ENCODE measurements at places on chromosomes 12 and 14. TPM values are rescaled to one million over a fixed set of nuclear protein-coding genes. Genes with fewer than 3 reads are reported as not detected.

- no peaks in the 10 kb centered on the region for H3K27me3 ChIP-seq
- H3K27ac ChIP-seq, result no peak overlapping the region
- no peak overlapping the region for H3K4me3 ChIP-seq
Measured at GRCh38 chr12:94269316-94269999, 121.1 kb downstream of the PLXNC1 start.

GRCh38 chr14:87306409-87307168, 686.4 kb downstream of the GALC start:
- DNase-seq, result no peak
- H3K4me1 ChIP-seq, result peaks cover 55% of the 10 kb centered on the region
- H3K36me3 ChIP-seq, result peaks cover 23% of the 10 kb centered on the region
- no peak overlapping the region for H3K4me3 ChIP-seq
- no peaks in the 10 kb centered on the region for H3K27me3 ChIP-seq
- H3K27ac ChIP-seq, result no peak overlapping the region

GRCh38 chr14:74888164-74889158, 6.7 kb downstream of the DLST start:
- H3K4me1 ChIP-seq, result peaks cover 53% of the 10 kb centered on the region
- H3K4me3 ChIP-seq, result no peak overlapping the region
- H3K27me3 ChIP-seq, result no peaks in the 10 kb centered on the region
- H3K27ac ChIP-seq, result no peak overlapping the region
- no peak for DNase-seq

DNA sequence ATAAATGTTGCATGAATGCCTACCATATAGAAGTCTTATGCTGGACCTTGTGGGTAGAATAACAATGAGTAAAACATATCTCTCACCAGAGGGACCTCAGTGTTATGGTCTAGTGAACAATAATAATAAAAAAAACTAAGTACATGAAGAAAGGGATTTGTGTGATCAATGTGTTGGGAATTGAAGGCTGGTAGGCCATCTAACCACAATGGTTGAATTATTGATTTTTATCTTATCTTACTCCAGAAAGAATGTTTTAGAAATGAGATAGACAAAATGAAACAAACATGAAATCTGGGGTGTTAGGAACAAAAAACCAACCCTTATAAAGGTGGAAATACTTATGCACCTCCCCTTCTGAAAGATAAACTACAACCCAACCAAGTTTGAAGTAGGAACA, 243.9 kb upstream of the LRIG3 start:
- H3K36me3 ChIP-seq, result no peaks in the 10 kb centered on the region
- no peaks in the 10 kb centered on the region for H3K4me1 ChIP-seq
- H3K4me3 ChIP-seq, result no peak overlapping the region
- no peaks in the 10 kb centered on the region for H3K27me3 ChIP-seq
- no peak overlapping the region for H3K27ac ChIP-seq

GRCh38 chr14:34619471-34619870, 10.5 kb downstream of the SNX6 start:
- no peak for DNase-seq
- no peak overlapping the region for H3K4me3 ChIP-seq
- peaks cover 36% of the 10 kb centered on the region for H3K36me3 ChIP-seq
- no peaks in the 10 kb centered on the region for H3K4me1 ChIP-seq
- H3K27me3 ChIP-seq, result no peaks in the 10 kb centered on the region

GRCh38 chr14:35116242-35116641, 5.5 kb downstream of the PPP2R3C start:
- H3K27me3 ChIP-seq, result no peaks in the 10 kb centered on the region
- H3K27ac ChIP-seq, result no peak overlapping the region
- peaks cover 45% of the 10 kb centered on the region for H3K36me3 ChIP-seq
- peaks cover 7% of the 10 kb centered on the region for H3K4me1 ChIP-seq
- no peak for DNase-seq

The SLC5A8 gene
- total RNA-seq, result not detected

All from Karpas-422 (cell line).